ENCODE measurements at places on chromosomes 1 and 21.
A peak's percentile ranks its signal among the peaks of the same experiment; 100 is the strongest.

DNA sequence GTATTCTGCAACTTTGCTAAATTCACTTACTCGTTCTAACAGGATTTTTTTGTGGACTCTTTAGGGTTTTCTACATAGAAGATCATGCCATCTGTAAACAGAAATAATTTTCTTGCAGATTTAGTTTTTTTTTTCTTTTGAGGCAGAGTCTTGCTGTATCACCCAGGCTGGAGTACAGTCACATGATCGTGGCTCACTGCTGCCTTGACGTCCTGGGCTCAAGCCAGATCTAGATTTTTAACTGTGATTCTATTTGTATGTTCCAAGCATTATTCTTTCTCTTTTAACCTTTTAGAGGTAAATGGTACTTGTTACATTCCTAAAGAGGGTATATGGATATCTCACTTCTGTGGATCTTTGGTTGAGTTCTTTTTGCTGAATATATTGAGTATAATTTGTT is 18.6 kb downstream of the FABP3 start:
- H3K27me3 ChIP-seq, result no peaks in the 10 kb centered on the region
- no peaks in the 10 kb centered on the region for H3K4me1 ChIP-seq
- no peak overlapping the region for H3K4me3 ChIP-seq
- no peak overlapping the region for H3K27ac ChIP-seq

DNA sequence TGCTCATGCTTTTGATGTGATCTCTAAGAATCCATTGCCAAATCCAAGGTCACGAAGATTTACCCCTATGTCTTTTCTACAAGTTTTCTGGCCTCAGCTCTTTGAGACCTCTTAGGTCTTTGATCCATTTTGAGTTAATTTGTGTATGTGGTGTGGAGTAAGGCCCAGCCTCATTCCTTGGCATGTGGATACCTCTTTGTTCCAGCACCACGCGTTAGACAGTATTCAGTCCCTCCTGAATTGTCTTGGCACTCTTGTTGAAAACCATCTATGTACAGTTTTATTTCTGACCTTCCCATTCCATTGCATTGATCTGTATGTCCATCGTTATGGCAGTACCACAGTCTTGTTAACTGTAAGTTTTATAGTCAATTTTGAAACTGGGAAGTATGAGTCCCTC is 8.0 kb upstream of the FTCD start:
- no peaks in the 10 kb centered on the region for H3K27me3 ChIP-seq
- no peaks in the 10 kb centered on the region for H3K4me1 ChIP-seq
- H3K27ac ChIP-seq, result no peak overlapping the region
- no peak overlapping the region for H3K4me3 ChIP-seq
- no peaks in the 10 kb centered on the region for H3K36me3 ChIP-seq

GRCh38 chr21:46083791-46084561 is 13.9 kb upstream of the COL6A2 start:
- H3K4me1 ChIP-seq, result peaks cover 6% of the 10 kb centered on the region
- no peaks in the 10 kb centered on the region for H3K27me3 ChIP-seq
- no peaks in the 10 kb centered on the region for H3K36me3 ChIP-seq
- DNase-seq, result no peak

DNA sequence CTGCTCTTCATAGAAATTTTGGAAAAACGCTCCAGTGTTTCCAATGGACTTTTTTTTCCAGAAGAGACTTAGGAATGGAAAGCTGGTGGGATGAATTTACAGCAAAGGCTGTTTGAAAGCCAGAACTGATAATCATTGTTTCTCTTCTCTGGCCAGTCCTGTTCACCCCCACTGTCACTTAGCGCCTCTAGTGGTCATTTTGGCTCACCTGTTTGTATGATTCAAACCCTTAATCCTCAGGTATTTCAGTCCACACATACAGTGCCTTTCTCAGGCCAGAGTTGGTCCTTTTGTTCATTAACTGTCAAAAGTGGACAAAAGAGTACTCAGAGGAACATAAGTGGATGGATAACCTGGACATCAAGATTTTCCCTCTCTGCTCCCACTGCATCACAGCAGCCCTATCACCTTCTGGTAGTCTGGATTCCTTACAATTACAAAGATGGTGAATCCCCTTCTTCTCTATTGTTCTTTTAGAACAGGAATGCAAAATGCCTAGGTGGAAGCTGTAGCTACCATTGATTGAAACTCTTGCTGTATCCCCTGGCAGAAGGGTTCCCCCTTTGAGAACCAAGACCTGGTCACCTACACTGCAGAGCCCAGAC is 177.6 kb upstream of the OLFM3 start:
- no peak overlapping the region for H3K27ac ChIP-seq
- H3K4me3 ChIP-seq, result no peak overlapping the region
- H3K36me3 ChIP-seq, result no peaks in the 10 kb centered on the region
- no peak for DNase-seq
- no peaks in the 10 kb centered on the region for H3K27me3 ChIP-seq

- no peak overlapping the region for H3K4me3 ChIP-seq
- peak; percentile 63 for DNase-seq
- peak overlapping the region; percentile 43 for H3K27ac ChIP-seq
- no peaks in the 10 kb centered on the region for H3K36me3 ChIP-seq
- no peaks in the 10 kb centered on the region for H3K27me3 ChIP-seq
Observed at GRCh38 chr1:117828201-117828600, 101.2 kb downstream of the GDAP2 start.

GRCh38 chr1:205510951-205511330 is 6.5 kb downstream of the CDK18 start:
- H3K27ac ChIP-seq, result no peak overlapping the region
- H3K27me3 ChIP-seq, result no peaks in the 10 kb centered on the region
- no peak overlapping the region for H3K4me3 ChIP-seq
- DNase-seq, result no peak
- H3K4me1 ChIP-seq, result peaks cover 5% of the 10 kb centered on the region
- no peaks in the 10 kb centered on the region for H3K36me3 ChIP-seq

All from testis (tissue), 5 donors.